ENCODE measurements at places on chromosomes 4 and X.
A peak's percentile ranks its signal among the peaks of the same experiment; 100 is the strongest.

GRCh38 chrX:71541210-71542022, 8.5 kb downstream of the OGT start:
- H3K27ac ChIP-seq = peak overlapping the region; percentile 72
- DNase-seq = no peak
- H3K36me3 ChIP-seq = peaks cover 61% of the 10 kb centered on the region
- peaks cover 30% of the 10 kb centered on the region for H3K4me1 ChIP-seq
- H3K27me3 ChIP-seq = no peaks in the 10 kb centered on the region

GRCh38 chr4:18020145-18020670, 1.3 kb downstream of the LCORL start:
- H3K4me1 ChIP-seq = no peaks in the 10 kb centered on the region
- peak overlapping the region; percentile 91 for H3K4me3 ChIP-seq
- H3K27ac ChIP-seq = peak overlapping the region; percentile 71
- H3K36me3 ChIP-seq = no peaks in the 10 kb centered on the region
- H3K27me3 ChIP-seq = peaks cover 7% of the 10 kb centered on the region

GRCh38 chrX:93242897-93243296, 430.5 kb downstream of the NAP1L3 start:
- DNase-seq = no peak
- H3K4me3 ChIP-seq = no peak overlapping the region
- H3K4me1 ChIP-seq = no peaks in the 10 kb centered on the region
- no peak overlapping the region for H3K27ac ChIP-seq
- no peaks in the 10 kb centered on the region for H3K27me3 ChIP-seq
- no peaks in the 10 kb centered on the region for H3K36me3 ChIP-seq

GRCh38 chrX:110509755-110510532, 151.3 kb downstream of the RTL9 start:
- no peaks in the 10 kb centered on the region for H3K4me1 ChIP-seq
- no peak for DNase-seq
- no peak overlapping the region for H3K27ac ChIP-seq
- no peak overlapping the region for H3K4me3 ChIP-seq
- H3K36me3 ChIP-seq = no peaks in the 10 kb centered on the region
- H3K27me3 ChIP-seq = no peaks in the 10 kb centered on the region

GRCh38 chrX:23784470-23785331, 1.7 kb downstream of the SAT1 start:
- peaks cover 29% of the 10 kb centered on the region for H3K36me3 ChIP-seq
- H3K4me3 ChIP-seq = peak overlapping the region; percentile 61
- DNase-seq = no peak
- H3K4me1 ChIP-seq = peaks cover 5% of the 10 kb centered on the region
- no peaks in the 10 kb centered on the region for H3K27me3 ChIP-seq

DNA sequence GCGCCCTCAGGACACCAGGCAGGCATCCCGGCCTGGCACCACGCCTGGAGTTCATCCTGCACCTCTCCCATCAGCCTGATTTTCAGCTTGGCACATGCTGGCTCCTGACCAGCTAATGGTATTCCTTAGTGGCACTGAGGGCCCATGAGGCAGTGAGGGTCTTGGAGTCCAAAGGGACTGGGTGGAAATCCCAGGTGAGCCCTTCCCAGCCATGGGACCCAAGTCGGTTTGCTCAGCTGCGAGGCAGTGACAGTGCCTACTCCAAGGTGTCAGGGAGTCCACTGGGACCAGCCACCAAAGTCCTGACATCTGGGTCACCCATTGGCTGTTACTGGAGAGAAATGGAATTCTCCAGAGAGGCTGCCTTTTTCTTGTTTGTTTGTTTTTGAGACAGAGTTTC, 4.9 kb downstream of the SSR4 start:
- no peak for DNase-seq
- no peaks in the 10 kb centered on the region for H3K36me3 ChIP-seq
- H3K27me3 ChIP-seq = no peaks in the 10 kb centered on the region
- no peaks in the 10 kb centered on the region for H3K4me1 ChIP-seq

- no peaks in the 10 kb centered on the region for H3K4me1 ChIP-seq
- H3K36me3 ChIP-seq = no peaks in the 10 kb centered on the region
- no peaks in the 10 kb centered on the region for H3K27me3 ChIP-seq
- H3K27ac ChIP-seq = no peak overlapping the region
- DNase-seq = no peak
These were observed 71.2 kb downstream of the ZNF518B start for GRCh38 chr4:10385994-10386394.

DNA sequence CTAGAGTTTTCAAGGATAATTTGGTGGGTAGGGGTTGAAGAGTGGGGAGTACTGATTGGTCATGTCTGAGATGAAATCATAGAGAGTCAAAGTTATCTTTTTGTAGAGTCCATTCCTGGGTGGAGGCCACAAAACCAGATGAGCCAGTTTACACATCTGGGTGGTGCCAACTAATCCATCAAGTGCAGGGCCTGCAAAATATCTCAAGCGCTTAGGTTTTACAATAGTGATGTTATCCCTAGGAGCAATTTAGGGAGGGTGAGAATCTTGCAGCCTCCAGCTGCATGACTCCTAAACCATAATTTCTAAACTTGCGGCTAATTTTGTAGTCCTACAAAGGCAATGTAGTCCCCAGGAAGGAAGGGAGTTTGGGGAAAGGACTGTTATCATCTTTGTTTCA, 988.3 kb upstream of the LCORL start:
- no peak for DNase-seq
- no peaks in the 10 kb centered on the region for H3K4me1 ChIP-seq
- H3K36me3 ChIP-seq = no peaks in the 10 kb centered on the region
- no peak overlapping the region for H3K27ac ChIP-seq
- H3K4me3 ChIP-seq = no peak overlapping the region

DNA sequence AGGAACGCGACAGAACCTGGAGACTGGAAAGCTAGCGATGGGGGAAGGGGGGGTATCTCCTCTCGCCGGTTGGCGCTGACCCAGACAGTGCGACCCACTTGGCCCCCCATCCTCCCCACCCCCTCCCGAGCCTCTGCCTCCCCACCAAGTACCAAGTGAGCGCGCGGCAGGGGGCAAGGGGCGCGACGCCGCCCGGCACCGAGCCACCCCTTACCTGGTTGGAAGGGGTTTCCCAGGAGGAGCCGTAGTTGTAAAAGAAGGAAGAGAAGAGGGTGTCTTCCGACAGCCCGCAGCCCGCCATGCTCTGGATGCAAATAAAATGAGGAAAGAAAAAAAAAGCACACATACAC, 112.2 kb downstream of the DHX15 start:
- no peaks in the 10 kb centered on the region for H3K36me3 ChIP-seq
- H3K4me3 ChIP-seq = peak overlapping the region; percentile 47
- H3K4me1 ChIP-seq = no peaks in the 10 kb centered on the region
- no peak overlapping the region for H3K27ac ChIP-seq
- no peak for DNase-seq

- H3K27me3 ChIP-seq = no peaks in the 10 kb centered on the region
- no peak overlapping the region for H3K4me3 ChIP-seq
- H3K4me1 ChIP-seq = peaks cover 12% of the 10 kb centered on the region
- no peak for DNase-seq
These were observed 195.2 kb upstream of the C1QTNF7 start for GRCh38 chr4:15232366-15233263.

GRCh38 chr4:651884-652642, 22.0 kb downstream of the ATP5ME start:
- H3K27ac ChIP-seq = no peak overlapping the region
- H3K27me3 ChIP-seq = peaks cover 7% of the 10 kb centered on the region
- DNase-seq = peak; percentile 65
- no peaks in the 10 kb centered on the region for H3K4me1 ChIP-seq

GRCh38 chr4:113094802-113095201, 45.3 kb downstream of the ANK2 start:
- peaks cover 4% of the 10 kb centered on the region for H3K27me3 ChIP-seq
- H3K4me1 ChIP-seq = no peaks in the 10 kb centered on the region
- DNase-seq = no peak
- H3K27ac ChIP-seq = no peak overlapping the region
- no peaks in the 10 kb centered on the region for H3K36me3 ChIP-seq

- no peaks in the 10 kb centered on the region for H3K27me3 ChIP-seq
- no peaks in the 10 kb centered on the region for H3K4me1 ChIP-seq
These were observed 7.3 kb upstream of the PRSS12 start for GRCh38 chr4:118360106-118360505.

- H3K27me3 ChIP-seq = no peaks in the 10 kb centered on the region
- no peaks in the 10 kb centered on the region for H3K4me1 ChIP-seq
- DNase-seq = no peak
- H3K4me3 ChIP-seq = no peak overlapping the region
These were observed 11.9 kb downstream of the PSAPL1 start for GRCh38 chr4:7422898-7423180.

GRCh38 chr4:2646396-2647149, 109.6 kb downstream of the TNIP2 start:
- H3K4me3 ChIP-seq = no peak overlapping the region
- H3K36me3 ChIP-seq = peaks cover 59% of the 10 kb centered on the region
- no peak for DNase-seq
- no peaks in the 10 kb centered on the region for H3K27me3 ChIP-seq
- H3K27ac ChIP-seq = no peak overlapping the region

DNA sequence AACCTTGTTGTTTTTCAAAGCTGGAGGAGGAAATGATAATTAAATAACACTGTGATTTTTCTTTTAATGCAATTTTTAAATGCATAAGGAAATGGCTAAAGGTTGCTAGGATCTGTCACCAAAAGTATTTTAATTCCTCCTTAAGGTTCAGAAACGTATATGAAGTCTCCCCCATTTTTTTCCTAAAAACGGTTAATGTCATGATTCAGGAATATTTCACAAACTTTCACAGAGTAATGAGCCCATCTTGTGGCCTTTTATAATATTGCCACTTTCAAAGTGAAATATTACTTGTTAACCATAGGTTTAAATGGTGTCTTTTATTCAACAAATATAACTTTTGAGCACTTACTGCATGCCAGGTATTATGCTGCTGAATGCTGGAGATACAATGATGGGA, 99.5 kb upstream of the USP38 start:
- no peak overlapping the region for H3K27ac ChIP-seq
- H3K4me1 ChIP-seq = no peaks in the 10 kb centered on the region
- H3K36me3 ChIP-seq = no peaks in the 10 kb centered on the region
- no peak overlapping the region for H3K4me3 ChIP-seq
- no peak for DNase-seq
- peaks cover 3% of the 10 kb centered on the region for H3K27me3 ChIP-seq

DNA sequence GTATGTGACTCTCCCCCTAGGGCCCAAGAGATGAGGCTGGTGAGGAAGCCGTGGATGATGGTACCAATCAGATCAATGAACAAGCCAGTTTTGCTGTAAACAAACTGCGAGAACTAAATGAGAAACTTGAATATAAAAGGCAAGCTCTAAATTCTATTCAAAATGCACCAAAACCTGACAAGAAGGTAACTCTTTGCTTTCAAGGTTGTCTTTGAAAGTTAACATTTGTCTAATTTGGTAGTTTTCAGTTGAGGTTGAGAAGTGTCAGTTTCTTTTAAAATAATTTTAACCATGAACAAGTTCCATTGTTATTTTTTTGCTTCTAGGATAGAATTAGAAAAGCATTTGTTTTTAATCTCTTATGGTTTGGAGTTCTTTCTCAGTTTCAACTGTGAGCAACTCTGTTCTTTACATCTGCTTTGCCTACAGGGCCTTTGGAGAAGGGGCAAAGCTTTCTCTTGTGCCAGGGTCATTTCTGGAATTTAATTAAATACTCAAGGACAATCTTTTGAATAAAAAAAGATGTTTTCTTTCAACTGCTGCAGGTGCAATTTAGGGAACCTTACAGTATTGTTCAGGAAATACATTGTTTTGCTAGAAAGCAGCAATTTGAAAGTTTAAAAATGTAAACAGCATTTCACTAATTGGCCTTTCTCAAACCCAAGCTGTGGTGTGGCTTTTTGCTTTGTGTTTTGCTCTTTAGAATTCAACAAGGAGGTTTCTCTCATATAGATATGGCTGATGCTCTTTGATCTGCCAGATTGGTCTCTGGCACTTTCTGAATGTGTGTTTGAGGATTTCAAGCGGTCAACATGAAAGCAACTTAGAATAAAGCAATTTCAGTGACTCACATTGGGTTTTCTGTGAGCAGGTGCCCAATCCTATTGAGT, 62.9 kb downstream of the LRP2BP start:
- no peak overlapping the region for H3K4me3 ChIP-seq
- no peaks in the 10 kb centered on the region for H3K4me1 ChIP-seq
- no peaks in the 10 kb centered on the region for H3K36me3 ChIP-seq
- H3K27me3 ChIP-seq = no peaks in the 10 kb centered on the region
- H3K27ac ChIP-seq = no peak overlapping the region

- H3K4me1 ChIP-seq = no peaks in the 10 kb centered on the region
- no peak overlapping the region for H3K27ac ChIP-seq
- H3K36me3 ChIP-seq = no peaks in the 10 kb centered on the region
- peak overlapping the region; percentile 47 for H3K4me3 ChIP-seq
These were observed 113.5 kb downstream of the DHX15 start for GRCh38 chr4:24470666-24471485.

GRCh38 chr4:32569861-32570260, 1849.7 kb downstream of the PCDH7 start:
- no peaks in the 10 kb centered on the region for H3K36me3 ChIP-seq
- no peak overlapping the region for H3K27ac ChIP-seq
- no peaks in the 10 kb centered on the region for H3K4me1 ChIP-seq
- H3K4me3 ChIP-seq = no peak overlapping the region

- H3K27ac ChIP-seq = peak overlapping the region; percentile 46
- H3K4me3 ChIP-seq = no peak overlapping the region
- no peaks in the 10 kb centered on the region for H3K27me3 ChIP-seq
- peaks cover 7% of the 10 kb centered on the region for H3K4me1 ChIP-seq
- H3K36me3 ChIP-seq = no peaks in the 10 kb centered on the region
These were observed 122.9 kb downstream of the UBE2NL start for GRCh38 chrX:144006811-144007210.

DNA sequence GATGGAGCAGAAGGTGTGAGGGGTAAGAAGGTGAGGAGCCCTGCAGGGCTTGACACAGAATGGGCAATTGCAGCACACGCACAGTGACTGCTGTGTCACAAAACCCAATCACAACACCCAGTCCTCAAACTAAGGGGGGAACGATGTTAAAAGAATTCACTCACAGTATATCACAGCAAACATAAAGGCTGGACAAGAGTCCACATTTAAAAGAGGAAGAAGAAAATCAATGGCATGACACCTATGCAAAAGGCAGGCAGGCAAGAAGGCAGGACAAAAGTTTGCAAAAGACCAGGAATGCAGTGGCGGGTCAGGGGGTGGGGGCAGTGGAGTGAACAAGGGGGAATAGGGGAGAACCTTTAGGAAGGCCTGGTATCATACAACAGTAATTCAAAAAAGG, 77.7 kb downstream of the CDS1 start:
- no peak for DNase-seq
- no peaks in the 10 kb centered on the region for H3K36me3 ChIP-seq
- no peaks in the 10 kb centered on the region for H3K27me3 ChIP-seq
- H3K4me3 ChIP-seq = no peak overlapping the region

DNA sequence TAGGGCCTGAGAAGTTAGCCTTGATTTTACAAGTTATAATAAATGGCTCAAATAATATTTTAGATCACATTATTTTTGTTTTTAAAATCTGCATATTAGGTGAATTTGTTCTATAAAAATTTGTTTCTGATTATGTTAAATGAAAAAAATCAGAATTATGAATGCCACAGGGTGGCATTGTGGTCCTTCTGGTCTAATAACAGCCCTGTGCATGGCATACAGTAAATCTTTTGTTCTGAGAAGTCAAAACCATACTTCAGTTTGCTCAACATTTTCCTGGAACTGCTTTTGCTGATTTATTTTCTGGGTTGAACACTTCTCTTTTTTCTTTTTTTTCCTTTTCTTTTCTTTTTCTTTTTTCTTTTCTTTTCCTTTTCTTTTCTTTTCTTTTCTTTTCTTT, 101.0 kb upstream of the UBQLN2 start:
- H3K4me3 ChIP-seq = no peak overlapping the region
- no peaks in the 10 kb centered on the region for H3K4me1 ChIP-seq
- H3K36me3 ChIP-seq = no peaks in the 10 kb centered on the region
- DNase-seq = no peak
- no peak overlapping the region for H3K27ac ChIP-seq
- H3K27me3 ChIP-seq = no peaks in the 10 kb centered on the region

All from RWPE2 (cell line).